Stimulated activated CD8-positive, alpha-beta memory T cell treated with anti-CD3 and anti-CD28 coated beads, Interleukin-15, amount 100 ng/mL, for 48 hours (primary cell): ENCODE measurements at places on chromosomes 2 and 18.
A peak's percentile ranks its signal among the peaks of the same experiment; 100 is the strongest.

DNA sequence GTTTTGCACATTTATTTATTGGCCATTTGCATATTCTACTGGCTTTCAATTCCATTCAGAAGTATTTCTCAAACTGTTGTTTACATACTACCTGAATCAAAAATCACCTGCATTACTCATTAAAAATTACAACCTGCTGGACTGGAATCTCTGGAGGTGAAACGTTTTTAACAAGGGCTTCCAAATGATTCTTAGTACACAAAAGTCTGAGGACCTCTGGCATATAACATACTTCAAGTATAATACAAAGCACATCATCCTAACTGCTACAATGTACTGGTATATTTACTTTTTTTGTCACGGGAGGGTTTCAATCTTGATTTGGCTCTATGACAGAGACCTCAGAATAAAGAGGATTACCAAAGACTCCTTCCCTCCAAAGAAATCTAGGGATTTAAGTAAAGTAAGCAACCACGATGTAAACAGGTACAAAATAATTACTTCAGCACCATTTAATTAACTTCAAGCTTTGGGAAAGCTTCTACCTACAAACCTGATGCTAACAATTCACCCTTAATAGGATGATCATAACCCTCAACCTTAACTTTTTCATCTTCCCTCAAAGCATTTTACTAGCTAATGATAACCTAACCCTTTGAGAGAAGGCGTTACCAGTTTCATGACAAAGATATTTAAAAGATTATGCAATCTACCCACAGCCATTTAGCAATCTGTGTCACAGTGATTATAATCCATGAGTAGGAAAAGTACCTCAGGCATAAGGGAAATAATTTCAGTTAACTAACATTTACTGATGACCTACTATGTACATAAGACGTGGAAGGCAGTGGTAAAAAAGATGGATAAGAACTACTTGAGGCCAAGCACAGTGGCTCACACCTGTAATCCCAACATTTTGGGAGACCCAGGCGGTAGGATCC, 24.7 kb downstream of the ATAD2B start:
- DNase-seq = no peak

DNA sequence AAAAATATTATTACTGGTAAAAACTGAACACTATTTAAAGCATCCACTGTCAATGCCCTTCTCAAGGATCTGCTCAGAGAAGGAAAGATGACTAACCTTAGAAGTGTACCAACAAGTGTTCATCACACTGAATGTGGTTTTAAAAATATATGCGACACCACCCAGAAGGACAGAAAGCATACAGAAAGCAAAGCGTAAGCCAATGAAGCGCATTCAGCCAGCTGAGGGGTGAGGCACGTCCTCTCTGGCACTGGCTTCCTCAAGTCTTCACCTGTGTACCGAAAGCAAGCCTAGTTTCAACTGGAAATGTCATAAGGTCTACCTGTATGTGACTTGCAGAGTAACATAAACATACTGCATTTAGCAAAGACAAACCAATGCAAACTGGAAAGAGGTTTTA, 88.8 kb downstream of the PSMG2 start:
- DNase-seq = no peak

- DNase-seq = no peak
These were observed 5.7 kb downstream of the CDC42EP3 start for GRCh38 chr2:37665604-37666362.

DNA sequence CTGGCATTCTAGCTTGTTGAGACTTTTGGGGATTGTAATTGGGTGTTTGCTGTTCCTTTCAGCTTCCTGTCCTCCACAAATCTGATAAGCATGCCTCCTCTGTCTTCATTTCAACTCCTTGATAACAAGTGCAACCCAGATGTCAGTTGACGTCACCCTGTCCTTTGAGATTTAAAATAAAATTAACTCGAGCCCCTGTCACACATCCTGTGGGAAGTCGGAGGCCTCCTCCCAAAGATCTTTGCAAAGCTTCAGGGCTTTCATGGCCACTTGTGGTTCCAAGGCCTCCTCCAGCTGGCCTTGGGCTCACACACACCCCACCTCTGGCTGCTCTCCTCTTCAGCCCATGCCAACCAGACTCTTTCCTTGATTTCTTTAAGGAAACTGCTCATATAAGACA, 69.9 kb upstream of the ITGA6 start:
- no peak for DNase-seq

DNA sequence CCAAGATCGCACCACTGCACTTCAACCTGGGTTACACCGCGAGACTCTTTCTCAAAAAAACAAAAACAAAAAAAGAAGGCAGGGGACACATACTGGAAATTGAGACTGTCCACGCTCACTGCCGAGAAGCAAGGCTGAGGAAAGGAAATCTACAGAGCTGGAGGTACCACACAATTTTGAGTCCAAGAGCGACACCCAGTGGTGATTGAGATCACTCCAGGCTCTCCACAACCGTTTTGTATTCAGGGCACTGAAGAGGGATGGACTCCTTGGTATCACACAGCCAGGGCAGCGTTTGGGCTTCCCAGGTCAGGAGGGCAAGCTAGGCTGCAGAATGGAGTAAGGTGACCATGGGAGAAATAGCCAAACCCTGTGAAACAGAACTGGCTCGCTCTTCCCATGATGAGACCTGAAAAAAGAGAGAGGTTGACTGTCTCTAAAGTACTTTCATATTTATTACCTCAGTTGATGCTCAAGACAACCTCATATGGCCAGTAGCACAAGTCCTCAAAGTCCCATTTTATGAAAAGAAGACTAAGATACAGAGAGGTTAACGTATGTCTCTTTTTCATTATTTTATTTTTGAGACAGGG, 74.5 kb upstream of the YPEL5 start:
- DNase-seq = peak; percentile 32

DNA sequence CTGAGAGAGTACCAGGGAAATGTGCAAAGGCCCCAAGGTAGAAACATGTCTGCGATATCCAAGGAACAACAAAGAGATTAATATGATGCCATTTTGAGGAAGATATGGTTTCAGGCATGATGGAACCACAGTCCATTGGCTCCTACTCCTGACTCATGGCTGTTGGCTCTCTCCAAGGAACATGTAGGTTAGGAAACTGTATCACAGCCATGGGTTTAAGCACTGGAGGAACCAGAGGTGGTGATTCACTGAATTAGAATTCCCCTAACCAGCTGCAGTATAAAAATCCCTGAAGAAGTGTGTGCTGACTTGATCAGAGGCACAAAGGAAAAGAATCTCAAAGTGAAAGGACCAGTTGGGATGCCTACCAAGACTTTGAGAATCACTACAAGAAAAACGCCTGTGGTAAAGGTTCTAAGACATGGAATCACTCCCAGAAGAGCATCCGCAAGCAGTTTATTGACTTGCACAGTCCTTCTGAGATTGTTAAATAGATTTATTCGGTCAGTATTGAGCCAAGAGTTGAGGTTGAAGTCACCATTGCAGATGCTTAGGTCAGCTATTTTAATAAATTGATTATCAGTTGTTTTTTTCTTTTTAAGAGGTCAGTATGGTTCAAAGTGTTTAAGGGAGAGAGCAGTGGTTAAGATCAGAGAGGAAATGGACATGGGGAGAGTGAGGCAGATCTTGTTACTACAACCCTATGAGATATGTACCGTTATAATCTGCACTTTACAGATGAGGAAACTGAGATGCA, 110.7 kb upstream of the OTX1 start:
- no peak for DNase-seq

GRCh38 chr2:127313406-127313805, 19.5 kb upstream of the ERCC3 start:
- DNase-seq = no peak

DNA sequence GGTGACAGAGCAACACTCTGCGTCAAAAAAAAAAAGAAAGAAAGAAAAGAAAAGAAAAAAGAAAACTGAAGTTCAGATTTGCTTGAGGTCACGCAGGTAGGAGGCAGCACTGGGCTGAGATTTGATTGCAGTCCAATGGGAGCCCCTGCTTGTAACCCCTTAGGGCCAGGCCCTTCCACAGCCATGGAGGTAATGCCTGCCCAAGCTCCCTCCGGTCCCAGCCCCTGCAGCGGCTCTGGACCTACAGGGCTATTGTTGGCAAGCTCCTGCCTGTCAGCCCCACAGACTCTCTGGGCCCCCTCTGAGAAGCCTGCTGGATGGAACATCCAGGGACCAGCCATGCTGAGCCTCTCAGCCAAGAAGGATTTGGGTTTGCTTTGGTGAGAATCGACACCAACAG, 12.2 kb downstream of the ZFP36L2 start:
- no peak for DNase-seq

GRCh38 chr2:172380436-172381274, 46.7 kb upstream of the ITGA6 start:
- no peak for DNase-seq

GRCh38 chr18:45106331-45106774, 425.7 kb downstream of the SETBP1 start:
- DNase-seq = peak; percentile 3

- no peak for DNase-seq
These were observed 77.3 kb downstream of the SRBD1 start for GRCh38 chr2:45533771-45534170.

DNA sequence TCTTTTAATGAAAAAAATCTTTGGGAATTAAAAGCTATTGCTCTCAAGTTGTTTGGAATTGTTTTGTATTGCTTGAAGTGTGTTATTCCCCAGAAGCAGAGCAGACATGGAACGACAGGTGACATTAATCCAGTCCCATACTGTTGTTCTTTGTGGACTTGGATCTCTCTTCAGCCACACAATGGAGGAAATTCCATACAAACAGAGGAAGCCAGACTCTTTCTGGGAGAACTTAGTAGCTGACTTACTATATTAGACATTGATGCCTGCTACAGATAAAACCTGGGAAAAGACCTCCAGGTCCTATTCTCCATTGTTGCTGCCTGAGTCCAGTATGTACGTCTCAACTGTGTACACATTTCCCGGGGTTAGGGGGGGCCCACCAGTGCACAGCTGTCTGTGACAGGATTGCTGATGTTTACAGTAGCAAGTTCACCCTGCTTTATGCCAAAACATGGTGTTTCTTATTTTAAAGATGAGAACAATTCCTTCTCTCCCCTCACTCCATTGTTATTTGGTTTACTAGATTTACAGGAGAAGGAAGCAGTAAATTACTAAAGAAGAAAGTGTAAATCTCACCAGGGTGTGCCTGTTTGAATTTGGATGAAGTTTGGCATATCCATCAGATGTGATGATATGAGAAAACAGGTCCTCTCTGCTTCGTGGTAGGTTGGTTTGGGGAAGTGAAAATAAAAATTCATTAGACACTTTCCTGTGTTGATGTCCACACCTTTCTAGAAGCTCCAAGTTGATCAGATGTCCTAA, 142.4 kb upstream of the RBBP8 start:
- no peak for DNase-seq

DNA sequence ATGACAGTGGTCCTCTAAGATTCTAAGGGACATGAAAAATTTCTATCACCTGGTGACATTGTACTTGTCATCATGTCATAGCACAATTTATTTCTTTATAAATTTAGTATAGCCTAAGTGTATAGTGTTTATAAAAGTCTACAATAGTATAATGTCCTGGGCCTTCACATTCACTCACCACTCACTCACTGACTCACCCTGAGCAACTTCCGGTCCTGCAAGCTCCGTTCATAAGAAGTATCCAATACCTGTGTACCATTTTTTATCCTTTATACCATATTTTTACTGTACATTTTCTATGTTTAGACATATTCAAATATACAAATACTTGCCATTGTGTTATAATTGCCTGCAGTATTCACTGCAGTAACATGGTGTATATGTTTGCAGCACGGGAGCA, 72.8 kb upstream of the DSEL start:
- DNase-seq = no peak

DNA sequence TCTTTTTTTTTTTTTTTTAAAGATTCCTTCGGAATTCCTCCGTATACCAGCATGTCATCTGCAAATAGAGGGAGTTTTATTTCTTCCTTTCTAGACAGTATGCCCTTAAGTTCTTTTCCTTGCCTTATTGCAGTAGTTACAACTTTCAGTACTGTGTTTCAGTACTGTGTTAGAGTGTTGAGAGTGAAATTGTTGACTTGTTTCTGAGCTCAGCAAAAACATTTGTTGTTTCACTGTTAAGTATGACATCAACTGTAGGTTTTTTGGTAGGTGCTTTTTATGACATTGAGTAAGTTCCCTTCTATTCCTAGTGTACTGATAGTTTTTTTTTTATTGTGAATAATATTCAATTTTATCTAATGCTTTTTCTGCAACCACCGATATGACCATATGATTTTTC, 43.9 kb downstream of the ACVR2A start:
- no peak for DNase-seq

DNA sequence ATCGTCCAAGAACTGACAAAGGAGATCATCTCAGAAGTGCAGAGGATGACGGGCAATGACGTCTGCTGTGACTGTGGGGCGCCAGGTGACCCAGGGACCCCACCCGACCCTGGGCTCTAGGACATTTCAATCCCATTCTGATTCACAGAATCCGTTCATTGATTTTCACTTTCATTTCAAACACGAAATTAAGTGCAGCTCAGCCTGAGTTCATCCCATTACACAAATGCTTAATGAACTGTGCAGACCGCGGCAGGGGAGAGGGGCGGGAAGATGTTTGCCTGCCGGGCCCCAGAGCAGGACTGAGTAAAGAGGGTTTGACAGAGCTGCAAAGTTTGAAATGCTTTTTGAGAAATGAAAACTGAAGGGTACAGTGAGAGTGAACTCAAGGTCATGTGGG, 67.1 kb downstream of the ITGB1BP1 start:
- no peak for DNase-seq

DNA sequence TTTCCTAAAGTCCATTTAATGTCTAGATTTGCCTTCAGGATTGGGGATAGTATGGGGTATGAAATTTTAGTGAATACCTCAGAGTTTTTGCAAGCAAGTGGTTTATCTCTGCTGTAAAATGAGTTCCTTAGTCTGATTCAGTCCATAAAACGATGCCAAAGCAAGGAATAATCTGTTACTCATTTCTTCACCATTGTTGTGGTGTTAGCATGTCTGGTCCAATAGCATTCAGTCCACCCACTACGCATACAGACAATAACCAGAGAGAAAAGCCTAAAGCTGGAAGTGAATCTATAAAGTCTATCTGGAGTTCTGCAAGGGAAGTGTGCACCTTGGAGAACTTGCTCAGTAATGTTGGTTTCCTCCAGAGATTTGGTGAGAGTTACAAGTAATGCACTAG, 12.9 kb upstream of the DPP4 start:
- no peak for DNase-seq

- DNase-seq = no peak
These were observed 80.5 kb downstream of the EHBP1 start for GRCh38 chr2:62785810-62786597.

GRCh38 chr2:17835516-17835915, 19.3 kb downstream of the MSGN1 start:
- no peak for DNase-seq

GRCh38 chr2:71664161-71664560, 210.8 kb downstream of the DYSF start:
- DNase-seq = no peak

DNA sequence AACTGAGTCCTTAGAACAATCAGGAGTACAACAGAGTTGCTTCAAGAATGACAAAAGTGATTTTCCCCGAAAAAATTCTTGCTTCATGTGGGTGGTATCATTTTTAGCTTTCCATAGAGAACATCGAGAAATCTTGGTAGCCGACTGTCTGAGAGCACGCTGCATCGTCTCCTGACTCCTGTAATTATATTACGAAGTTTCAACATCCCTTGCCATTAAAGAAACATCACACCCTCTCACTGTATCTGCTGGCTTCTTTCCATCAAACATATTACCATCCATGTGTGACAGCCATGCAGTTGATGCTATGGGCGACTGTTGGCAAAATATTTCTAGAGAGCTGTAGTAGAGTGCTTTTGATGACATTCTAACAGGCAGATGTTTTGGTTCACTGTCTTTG, 311.2 kb downstream of the CMPK2 start:
- DNase-seq = no peak
